ENCODE measurements at places on chromosomes 3 and 15. TPM values are rescaled to one million over a fixed set of nuclear protein-coding genes. Genes with fewer than 3 reads are reported as not detected.
A peak's percentile ranks its signal among the peaks of the same experiment; 100 is the strongest.

ATP13A4 gene
- 229 TPM for total RNA-seq

MKRN3 gene
- total RNA-seq: not detected

HCLS1 gene
- 14.6 TPM for total RNA-seq

AHSG gene
- not detected for total RNA-seq

CA12 gene
- total RNA-seq: 3.9 TPM

GRAMD1C gene
- total RNA-seq: 8.1 TPM

CORO2B gene
- 9.4 TPM for total RNA-seq

RARRES1 gene
- 4.8 TPM for total RNA-seq

ZFYVE19 gene
- total RNA-seq: 37.8 TPM

GNAT1 gene
- not detected for total RNA-seq

GSK3B gene
- 53.2 TPM for total RNA-seq

LXN gene
- 16.8 TPM for total RNA-seq

TRIM59 gene
- total RNA-seq: 3.8 TPM

DNA sequence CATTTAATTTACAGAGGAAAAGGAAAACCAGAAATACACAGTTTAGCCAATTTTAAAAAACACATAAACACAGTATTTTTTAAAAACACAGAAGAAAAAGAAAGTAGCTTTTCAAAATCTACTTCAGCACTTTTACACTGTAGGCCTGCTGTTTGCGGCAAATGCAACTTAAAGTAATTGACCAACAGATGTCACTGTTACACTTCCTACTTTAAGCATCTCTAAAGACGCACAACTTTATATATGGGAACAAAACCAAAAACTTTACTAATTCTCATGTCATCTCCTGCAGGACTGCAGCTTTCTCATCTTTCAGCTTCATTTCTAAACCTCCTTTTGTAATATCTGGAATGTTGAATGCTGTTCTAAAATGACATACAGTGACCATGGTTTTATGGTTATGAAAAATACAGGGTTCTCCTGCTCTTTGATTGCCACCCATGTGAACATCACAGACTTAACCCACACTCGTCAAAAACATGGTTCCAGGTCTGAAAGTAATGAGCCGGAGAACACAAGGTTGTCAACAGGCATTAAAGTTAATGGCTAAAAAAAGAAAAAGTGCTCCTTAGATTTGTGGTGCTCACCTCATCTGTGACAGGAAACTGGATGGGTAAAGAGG, 107.9 kb downstream of the FMN1 start:
- no peaks in the 10 kb centered on the region for H3K27me3 ChIP-seq
- H3K36me3 ChIP-seq: no peaks in the 10 kb centered on the region

GRCh38 chr3:196611761-196612483, 27.6 kb upstream of the NRROS start:
- no peak overlapping the region for H3K4me3 ChIP-seq
- peaks cover 4% of the 10 kb centered on the region for H3K4me1 ChIP-seq
- H3K36me3 ChIP-seq: no peaks in the 10 kb centered on the region
- no peaks in the 10 kb centered on the region for H3K27me3 ChIP-seq
- DNase-seq: no peak
- peak overlapping the region; percentile 30 for H3K27ac ChIP-seq

GRCh38 chr3:123525433-123525832, 59.4 kb downstream of the HACD2 start:
- H3K4me3 ChIP-seq: no peak overlapping the region
- no peak for DNase-seq
- no peaks in the 10 kb centered on the region for H3K36me3 ChIP-seq

- H3K4me1 ChIP-seq: peaks cover 16% of the 10 kb centered on the region
- DNase-seq: no peak
- H3K27me3 ChIP-seq: no peaks in the 10 kb centered on the region
- no peak overlapping the region for H3K4me3 ChIP-seq
- H3K36me3 ChIP-seq: no peaks in the 10 kb centered on the region
- H3K27ac ChIP-seq: no peak overlapping the region
Measured at GRCh38 chr3:196886144-196886543, 18.4 kb downstream of the SENP5 start.

DNA sequence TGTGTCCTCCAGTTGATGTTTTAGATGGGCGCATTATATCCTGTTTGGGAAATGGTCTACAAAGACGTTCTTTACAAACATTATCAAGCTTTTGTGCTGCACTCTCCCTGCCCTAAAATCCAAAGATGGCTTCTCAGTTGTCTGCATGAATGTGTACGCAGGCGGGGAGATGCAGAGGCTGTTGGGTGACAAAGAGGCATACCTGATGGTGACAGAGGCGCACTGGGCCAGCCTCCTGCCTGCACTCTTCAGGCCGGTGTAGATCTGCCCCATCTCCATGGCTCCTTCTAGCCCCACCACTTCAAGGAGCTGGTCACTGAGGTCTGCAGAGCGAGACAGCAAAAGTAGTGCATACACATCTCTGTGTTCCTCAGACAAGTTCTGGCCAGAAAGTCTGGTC, 55.8 kb upstream of the ETV5 start:
- no peak for DNase-seq
- H3K4me3 ChIP-seq: no peak overlapping the region
- no peaks in the 10 kb centered on the region for H3K4me1 ChIP-seq
- H3K36me3 ChIP-seq: no peaks in the 10 kb centered on the region

GRCh38 chr3:60010781-60011180, 961.0 kb upstream of the CFAP20DC start:
- H3K36me3 ChIP-seq: no peaks in the 10 kb centered on the region
- no peak for DNase-seq
- H3K4me1 ChIP-seq: peaks cover 4% of the 10 kb centered on the region
- no peak overlapping the region for H3K27ac ChIP-seq
- H3K27me3 ChIP-seq: no peaks in the 10 kb centered on the region

GRCh38 chr15:80703965-80704364, 8.9 kb downstream of the ABHD17C start:
- H3K36me3 ChIP-seq: no peaks in the 10 kb centered on the region
- DNase-seq: no peak
- no peak overlapping the region for H3K27ac ChIP-seq
- H3K4me3 ChIP-seq: no peak overlapping the region
- no peaks in the 10 kb centered on the region for H3K27me3 ChIP-seq

DNA sequence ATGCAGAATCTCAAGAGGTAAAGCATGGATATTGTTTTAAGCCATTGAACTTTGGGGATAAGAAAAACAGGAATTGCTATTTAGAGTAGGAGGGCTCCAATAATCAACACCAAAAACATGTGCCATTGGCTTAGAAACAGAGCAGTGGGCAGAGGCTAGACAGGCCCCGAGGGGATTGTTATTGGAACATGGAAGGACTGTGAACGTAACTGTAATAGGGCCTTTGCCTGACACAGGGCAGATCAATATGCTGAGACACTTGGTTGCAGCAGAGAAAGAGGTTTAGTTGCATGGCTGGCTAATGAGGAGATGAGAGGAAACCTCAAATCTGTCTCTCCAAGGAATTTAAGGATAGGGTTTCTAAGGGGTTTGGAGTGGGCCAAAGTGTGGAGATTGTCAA, 36.9 kb upstream of the RAF1 start:
- DNase-seq: no peak
- no peaks in the 10 kb centered on the region for H3K4me1 ChIP-seq
- no peak overlapping the region for H3K27ac ChIP-seq
- no peak overlapping the region for H3K4me3 ChIP-seq
- no peaks in the 10 kb centered on the region for H3K27me3 ChIP-seq
- no peaks in the 10 kb centered on the region for H3K36me3 ChIP-seq

- H3K4me3 ChIP-seq: no peak overlapping the region
- H3K4me1 ChIP-seq: no peaks in the 10 kb centered on the region
- DNase-seq: no peak
Measured at GRCh38 chr15:94352636-94353487, 121.5 kb downstream of the MCTP2 start.

GRCh38 chr3:40951636-40952035, 247.7 kb upstream of the CTNNB1 start:
- H3K4me1 ChIP-seq: no peaks in the 10 kb centered on the region
- no peaks in the 10 kb centered on the region for H3K36me3 ChIP-seq
- DNase-seq: no peak

All from thyroid gland (tissue), 4 donors.